ENCODE measurements at places on chromosomes 5 and 9.

GRCh38 chr9:2286333-2286705 is 271.2 kb downstream of the SMARCA2 start:
- DNase-seq: no peak

DNA sequence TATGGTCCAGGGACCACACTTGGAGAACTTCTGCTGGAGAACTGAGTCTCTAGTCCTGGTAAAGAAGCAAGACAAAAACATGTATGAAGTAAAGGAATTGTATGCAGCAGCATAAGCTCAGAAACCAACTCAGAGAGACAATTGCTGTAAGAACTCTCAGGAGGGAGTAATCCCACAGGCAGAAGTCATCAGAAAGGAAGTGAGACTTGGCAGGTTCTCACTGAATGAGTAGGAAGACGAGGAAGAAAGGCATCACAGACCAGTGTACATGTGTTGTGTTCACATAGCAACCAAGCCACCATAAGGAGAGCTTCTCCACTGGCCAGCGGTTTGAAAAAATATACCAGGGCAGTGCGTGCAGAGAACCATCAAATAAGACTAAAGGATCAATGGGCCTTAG is 57.9 kb upstream of the FST start:
- DNase-seq: peak; percentile 59

GRCh38 chr9:116585896-116586295 is 101.2 kb upstream of the TRIM32 start:
- DNase-seq: no peak

- DNase-seq: peak; percentile 61
These were observed 373 bp downstream of the FBXW5 start for GRCh38 chr9:136944212-136944518.

DNA sequence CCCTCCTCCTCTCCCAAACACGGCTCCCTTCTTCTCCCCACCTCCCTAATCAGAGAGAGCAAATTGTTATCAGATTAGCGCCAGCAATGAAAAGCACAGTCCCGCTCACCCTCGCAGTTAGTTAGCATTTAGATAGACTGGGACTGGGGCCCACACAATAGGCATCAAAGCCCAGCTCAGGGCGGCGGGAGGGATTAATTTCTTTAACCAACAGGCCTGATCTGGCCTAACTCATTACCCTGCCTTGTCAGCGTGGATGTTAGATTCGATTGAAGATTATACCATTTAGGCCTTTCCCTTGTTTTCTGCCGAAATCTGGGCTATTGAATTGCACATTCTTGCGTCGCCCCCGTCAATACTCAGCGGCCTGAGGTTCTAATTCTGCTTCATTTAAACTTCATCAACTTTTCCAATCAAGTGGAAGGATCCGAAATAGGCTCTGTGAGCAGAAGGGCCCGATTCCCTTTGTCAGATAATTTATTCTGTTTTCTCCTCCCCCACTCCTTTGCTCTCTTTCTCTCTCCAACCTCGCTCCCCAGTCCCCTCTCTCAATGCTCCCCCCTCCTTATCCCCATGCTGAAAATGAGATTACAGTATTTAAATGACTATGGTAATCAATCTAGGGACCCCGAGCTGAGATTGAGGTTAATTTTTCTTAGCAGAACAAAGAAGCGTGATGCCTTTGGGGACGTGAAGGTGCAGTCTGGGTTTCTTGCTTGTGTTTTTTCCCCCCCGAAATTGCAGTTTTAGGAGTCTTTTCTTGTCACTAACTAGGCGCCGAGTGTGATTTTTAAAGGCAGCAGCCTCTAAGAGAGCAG is 15.1 kb downstream of the CFAP77 start:
- DNase-seq: no peak

- no peak for DNase-seq
These were observed 130.2 kb upstream of the IRX4 start for GRCh38 chr5:2012885-2013284.

DNA sequence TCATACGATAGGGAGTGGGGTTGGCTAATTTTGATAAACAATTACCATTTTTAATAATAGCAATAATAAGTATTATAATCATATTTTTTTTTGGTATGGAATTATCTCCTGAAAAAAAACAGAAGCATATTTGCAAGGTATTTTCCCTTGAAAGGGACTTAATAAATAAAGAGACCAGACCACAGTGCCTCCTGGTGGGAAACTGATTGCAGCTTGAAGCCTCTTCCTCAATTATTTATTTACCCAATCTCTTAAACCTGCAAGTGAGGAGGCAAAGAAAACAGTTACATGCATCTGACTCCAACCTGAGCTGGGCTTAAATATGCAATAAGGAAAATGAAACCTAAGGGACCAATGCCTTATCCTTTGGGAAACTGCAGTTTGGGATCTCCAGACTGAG is 388.1 kb upstream of the ACO1 start:
- no peak for DNase-seq

DNA sequence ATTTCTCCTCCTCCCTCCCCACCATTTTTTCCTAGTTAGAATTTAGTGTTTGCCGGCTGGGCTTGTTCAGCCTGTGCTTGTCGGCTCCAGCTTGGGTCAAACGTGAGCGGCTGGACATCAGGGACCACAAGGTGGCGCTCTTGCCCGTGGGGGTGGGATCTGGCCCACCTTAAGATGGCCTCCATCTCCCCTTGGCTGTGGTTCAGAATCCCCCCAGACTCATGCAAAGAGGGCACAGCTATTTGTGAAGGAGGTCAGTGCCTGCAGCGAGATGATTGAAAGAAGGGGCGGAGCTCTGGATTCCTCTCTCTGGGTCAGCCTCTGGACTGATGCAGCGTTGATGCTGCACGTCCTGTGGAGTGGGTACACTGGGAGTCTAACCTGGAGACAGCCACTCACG is 283.3 kb upstream of the TUT7 start:
- DNase-seq: peak; percentile 31

DNA sequence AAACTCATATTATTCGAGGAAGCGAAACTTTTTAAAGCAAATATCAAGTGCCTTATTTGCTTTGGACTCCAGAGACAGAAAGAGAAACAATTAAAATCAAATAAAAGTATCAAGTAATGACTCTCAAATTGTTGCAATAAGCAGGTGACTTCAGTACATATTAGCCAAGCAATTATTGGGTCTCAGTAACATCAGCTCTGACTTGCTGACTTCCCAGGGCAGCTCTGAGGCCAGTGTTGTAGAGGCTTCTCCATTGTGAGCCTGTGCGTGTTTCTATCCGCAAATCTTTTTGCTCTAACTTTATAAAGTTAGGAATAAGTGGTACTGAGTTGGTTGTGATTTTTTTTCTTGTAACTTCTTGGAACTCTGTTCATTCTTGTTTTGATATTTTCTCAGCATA is 186.8 kb upstream of the PRLR start:
- no peak for DNase-seq

GRCh38 chr5:78927657-78928282 is 57.3 kb downstream of the ARSB start:
- peak; percentile 77 for DNase-seq

- DNase-seq: no peak
These were observed 8.7 kb upstream of the ERAP1 start for GRCh38 chr5:96816411-96816939.

DNA sequence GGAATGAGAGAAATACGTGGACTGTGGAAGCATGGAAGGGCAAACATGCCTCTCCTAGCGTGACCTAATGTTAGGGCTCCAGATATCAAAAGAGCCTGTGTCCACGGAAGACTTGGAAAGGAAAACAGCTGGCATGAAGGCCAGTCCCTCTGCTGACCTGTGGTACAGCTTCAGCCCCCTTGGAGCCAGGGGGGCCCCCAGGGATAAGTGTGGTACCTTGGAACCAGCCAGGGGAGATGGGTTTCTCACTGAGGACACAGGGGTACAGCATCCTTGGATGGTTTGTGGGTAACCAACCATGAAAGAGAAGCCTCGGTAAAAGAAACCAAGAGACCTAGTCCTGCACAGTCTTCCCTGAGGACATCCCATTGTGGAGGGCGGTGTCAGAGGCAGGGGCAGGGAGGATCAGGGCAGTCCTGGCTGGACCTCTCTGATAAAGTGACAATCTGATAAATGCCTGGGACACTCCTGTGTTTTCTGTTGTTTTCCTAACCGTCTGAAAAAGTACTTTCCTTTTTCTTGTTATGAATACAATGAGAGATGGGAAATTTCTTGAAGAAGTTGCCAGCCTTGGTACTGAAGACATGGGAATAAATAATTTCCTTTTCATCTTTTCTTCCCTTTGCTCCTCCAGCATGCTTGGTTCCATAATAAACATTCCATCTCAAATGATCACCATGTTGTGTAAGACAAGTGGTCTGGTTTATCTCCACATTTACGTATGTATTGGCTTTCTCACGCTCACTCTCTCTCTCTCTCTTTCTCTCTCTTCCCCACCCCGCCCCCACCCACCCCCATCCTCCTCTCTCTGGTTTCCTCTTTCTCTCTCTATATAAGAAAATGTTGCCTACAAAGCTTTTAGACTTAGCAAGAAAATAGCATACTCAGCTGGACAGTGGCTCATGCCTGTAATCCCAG is 102.1 kb downstream of the SUSD1 start:
- DNase-seq: peak; percentile 84

DNA sequence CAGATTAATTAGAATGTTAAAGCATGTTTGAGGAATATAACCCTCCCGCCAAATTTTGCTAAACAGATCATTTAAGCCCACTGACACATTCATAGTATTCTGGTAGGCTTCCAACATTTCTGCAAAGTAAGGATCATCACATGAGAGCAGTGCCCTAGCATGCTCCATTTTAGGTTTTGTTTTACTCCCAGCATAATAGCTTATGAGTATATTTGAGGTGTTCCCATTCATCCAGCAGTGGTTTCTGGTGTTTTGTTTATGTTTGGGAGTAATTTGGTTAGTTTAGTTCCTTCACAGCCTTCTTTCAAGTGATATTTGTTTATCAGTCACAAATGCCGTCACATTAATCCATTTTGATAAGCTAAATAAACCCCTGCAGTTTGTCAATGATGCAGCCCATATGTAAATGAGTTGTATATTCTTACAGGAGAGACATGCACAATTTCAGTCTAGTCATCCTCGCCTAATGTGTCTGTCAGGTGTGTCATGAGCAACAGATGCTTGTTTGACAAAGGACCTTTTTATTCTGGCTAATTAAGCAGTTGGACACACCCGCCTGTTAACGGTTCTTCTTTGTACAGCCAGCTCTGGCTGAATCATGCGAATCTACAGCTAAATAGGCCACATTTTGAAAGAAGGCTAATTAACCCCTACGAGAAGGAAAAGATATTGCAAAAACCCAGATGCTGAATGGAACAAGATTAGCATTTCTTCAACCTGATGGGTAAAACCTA is 124.4 kb downstream of the RFX3 start:
- DNase-seq: no peak

DNA sequence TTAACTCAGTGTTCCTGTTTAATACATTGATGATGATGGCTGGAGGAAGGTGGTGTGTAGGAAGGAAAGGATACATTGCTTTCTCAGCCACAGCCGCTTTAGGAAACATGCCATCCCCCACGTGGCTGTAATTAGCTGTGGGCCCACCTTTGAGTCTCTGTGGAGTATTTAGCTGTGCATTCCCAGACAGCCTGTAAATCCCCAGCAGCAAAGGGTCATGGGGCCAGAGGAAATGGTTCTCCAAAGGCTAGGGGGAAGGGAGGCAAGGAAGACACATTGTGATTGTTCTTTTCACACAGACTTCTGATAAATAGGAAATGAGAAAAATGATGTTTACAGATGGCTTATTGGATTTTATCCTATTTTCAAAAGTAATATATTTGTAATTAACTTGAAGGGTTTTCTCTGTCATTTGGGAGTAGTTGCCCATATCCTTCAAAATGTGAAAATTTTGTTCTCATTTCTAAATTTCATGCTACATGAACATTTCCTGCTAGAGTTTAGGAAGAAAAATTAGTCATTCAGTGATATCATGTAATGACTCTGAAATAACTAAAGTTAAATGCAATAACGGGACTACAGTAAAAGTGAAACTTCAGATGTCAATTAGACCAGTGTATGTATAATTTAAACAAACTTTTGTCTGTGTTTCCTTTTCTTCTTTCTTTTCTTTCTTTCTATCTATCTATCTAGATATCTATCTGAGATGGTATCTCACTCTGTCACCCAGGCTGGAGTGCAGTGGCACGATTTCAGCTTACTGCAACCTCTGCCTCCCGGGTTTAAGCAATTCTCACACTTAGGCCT is 24.3 kb upstream of the F2R start:
- DNase-seq: peak; percentile 88

DNA sequence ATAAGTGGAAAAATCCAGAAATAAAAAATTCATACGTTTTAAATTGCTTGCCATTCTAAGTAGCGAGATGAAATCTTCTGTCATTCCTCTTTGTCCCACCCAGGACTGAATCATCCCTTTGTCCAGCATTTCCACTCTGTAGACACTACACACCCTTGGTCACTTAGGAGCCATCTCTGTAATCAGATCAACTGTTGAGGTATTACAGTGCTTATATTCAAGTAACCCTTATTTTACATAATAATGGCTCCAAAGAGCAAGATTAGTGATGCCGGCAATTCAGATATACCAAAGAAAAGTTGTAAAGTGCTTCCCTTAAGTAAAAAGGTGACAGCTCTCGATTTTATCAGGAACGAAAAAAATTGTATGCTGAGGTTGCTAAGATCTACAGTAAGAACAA is 60.4 kb downstream of the TRIM36 start:
- no peak for DNase-seq

DNA sequence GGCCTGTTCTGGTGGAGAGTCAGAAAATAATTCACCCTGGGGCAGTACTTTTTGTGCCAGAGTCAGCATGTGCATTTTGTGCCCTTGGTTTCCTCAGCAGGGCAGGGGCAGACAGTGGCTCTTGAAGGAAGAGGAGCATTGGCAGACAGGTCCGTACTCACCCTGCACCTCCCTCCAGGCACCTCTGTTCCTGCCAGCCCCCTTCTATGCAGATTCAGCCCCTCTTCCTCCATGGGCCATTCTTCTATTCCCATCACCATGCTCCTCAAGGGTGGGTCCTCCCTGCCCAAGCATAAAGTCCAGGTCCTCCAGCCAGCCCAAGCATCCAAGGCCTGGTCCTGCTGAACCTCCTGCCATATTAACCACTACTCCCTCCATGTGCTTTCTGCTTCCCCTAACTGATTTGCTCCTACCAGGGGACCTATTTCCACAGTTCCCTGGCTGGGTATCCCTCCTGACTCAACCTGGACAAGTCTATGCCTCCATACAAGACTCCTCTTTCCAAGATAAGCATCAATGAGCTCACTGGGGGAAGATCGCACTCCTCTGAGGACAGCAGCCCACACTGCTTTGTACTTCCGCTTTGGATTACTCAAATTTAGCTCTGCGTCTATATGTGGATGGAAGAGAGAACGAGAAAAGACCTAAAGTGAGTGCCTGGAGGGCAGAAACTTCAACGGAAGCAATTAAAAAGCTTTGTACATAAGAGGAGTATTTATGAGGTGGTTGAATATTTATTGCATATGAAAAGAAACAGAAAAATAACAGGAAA is 9.3 kb upstream of the ACSL6 start:
- DNase-seq: peak; percentile 38

Measured in EL (cell line).